ENCODE measurements at places on chromosomes 3 and 15. TPM values are rescaled to one million over a fixed set of nuclear protein-coding genes. Genes with fewer than 3 reads are reported as not detected.

The LRRC57 gene
- total RNA-seq = 23.3 TPM

The ITPR1 gene
- total RNA-seq = 23.1 TPM

The FETUB gene
- total RNA-seq = not detected

The CHDH gene
- total RNA-seq = 1.8 TPM

The GOLGA8A gene
- total RNA-seq = 11.6 TPM

The ACKR4 gene
- total RNA-seq = 1.6 TPM

GRCh38 chr15:99438691-99439523 is 126.9 kb upstream of the MEF2A start:
- no peak overlapping the region for H3K4me3 ChIP-seq
- DNase-seq = no peak

- H3K27ac ChIP-seq = peak overlapping the region; percentile 55
- no peaks in the 10 kb centered on the region for H3K36me3 ChIP-seq
- no peak for DNase-seq
- no peaks in the 10 kb centered on the region for H3K27me3 ChIP-seq
- H3K4me1 ChIP-seq = peaks cover 4% of the 10 kb centered on the region
- no peak overlapping the region for H3K4me3 ChIP-seq
Observed at GRCh38 chr15:76664895-76665294, 240.2 kb downstream of the SCAPER start.

DNA sequence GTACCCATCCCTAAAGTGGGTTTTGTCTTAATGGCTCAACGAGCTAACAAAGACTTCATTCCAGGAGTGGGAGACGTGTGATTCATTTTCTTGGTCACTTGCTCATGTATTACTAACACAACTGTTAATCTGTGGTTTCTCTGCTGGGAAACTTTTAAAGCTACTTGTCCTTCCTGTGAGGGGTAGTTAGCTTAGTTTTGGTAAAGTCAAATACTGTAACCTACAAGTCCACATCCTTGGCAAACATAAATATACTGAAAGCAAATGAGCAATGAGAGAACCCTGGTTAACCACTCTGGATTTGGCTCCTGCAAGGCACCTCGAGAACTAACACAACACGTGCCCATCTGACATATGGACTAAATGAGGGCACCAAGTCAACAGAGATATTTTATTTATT is 19.9 kb downstream of the NOX5 start:
- H3K36me3 ChIP-seq = no peaks in the 10 kb centered on the region
- no peak overlapping the region for H3K27ac ChIP-seq
- no peak overlapping the region for H3K4me3 ChIP-seq
- H3K27me3 ChIP-seq = peaks cover 28% of the 10 kb centered on the region

- no peak for DNase-seq
- no peak overlapping the region for H3K27ac ChIP-seq
- H3K36me3 ChIP-seq = no peaks in the 10 kb centered on the region
- H3K4me1 ChIP-seq = no peaks in the 10 kb centered on the region
- no peak overlapping the region for H3K4me3 ChIP-seq
Observed at GRCh38 chr3:94596887-94597566, 534.2 kb downstream of the NSUN3 start.

DNA sequence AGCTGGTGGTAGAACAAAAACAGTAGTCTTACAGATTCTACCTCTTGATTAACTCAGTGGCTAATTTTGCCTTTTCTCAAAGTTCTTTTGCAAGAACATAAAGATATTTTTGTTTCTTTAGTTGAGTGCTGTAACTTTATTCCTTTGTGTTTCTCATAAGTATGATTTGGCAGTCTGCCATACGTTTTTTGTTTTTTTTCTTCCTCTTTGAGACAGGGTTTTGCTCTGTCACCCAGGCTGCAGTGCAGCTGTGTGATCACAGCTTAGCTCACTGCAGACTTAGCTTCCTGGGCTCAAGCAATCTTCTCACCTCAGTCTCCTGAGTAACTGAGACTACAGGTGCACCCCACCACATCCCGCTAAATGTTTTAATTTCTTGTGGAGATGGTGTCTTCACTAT is 22.4 kb downstream of the B3GNT5 start:
- no peak for DNase-seq
- H3K4me3 ChIP-seq = no peak overlapping the region

GRCh38 chr3:125006291-125006731 is 49.5 kb downstream of the HEG1 start:
- H3K4me1 ChIP-seq = peaks cover 10% of the 10 kb centered on the region
- H3K27me3 ChIP-seq = no peaks in the 10 kb centered on the region
- H3K36me3 ChIP-seq = peaks cover 100% of the 10 kb centered on the region
- no peak overlapping the region for H3K4me3 ChIP-seq
- no peak overlapping the region for H3K27ac ChIP-seq
- no peak for DNase-seq

DNA sequence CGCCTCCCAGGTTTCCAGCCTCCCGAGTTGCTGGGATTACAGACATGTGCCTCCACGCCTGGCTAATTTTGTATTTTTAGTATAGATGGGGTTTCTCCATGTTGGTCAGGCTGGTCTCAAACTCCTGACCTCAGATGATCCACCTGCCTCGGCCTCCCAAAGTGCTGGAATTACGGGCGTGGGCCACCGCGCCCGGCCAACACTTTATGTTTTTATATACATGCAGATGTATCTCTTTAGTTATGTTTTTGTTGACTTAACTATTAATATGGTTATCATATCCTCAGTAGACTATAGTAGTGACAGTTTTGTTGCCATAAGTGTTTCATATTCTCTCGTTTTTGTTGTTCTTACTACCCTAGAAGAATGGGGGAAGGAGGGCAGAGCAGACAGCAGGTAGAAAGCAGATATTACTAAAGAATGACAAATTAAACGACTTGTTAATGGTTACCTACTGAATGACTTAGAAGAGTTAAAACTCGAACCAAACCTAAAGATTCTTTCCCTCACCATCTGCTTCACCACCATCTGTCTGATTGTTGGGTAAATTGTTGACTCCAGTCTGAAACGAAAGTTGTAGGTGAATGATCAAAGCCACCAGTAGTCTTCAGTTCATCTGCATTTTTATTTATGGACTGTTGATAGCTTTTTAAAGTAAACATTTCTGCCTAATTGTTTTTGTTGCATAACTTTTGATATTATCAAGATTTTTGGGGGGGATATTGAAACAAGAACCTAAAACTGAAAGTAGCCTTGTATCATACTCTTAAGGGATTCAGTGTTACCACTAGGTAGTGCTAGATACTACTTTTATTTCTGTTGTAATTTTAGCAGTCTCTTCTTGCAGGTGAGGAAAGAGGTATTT is 89.3 kb downstream of the RASA2 start:
- no peak overlapping the region for H3K4me3 ChIP-seq
- no peaks in the 10 kb centered on the region for H3K36me3 ChIP-seq
- no peaks in the 10 kb centered on the region for H3K27me3 ChIP-seq
- no peak overlapping the region for H3K27ac ChIP-seq
- no peak for DNase-seq

All from heart right ventricle (tissue), 16 donors.